ENCODE measurements at places on chromosomes 13 and 19. TPM values are rescaled to one million over a fixed set of nuclear protein-coding genes. Genes with fewer than 3 reads are reported as not detected.
A peak's percentile ranks its signal among the peaks of the same experiment; 100 is the strongest.

GRCh38 chr19:32138416-32138815 is 207.0 kb upstream of the ZNF507 start:
- no peak for DNase-seq

- DNase-seq, result no peak
These were observed 1.2 kb upstream of the FOXO1 start for GRCh38 chr13:40667622-40667978.

GRCh38 chr19:17327654-17328516 is 6.8 kb downstream of the ANO8 start:
- DNase-seq, result no peak

DNA sequence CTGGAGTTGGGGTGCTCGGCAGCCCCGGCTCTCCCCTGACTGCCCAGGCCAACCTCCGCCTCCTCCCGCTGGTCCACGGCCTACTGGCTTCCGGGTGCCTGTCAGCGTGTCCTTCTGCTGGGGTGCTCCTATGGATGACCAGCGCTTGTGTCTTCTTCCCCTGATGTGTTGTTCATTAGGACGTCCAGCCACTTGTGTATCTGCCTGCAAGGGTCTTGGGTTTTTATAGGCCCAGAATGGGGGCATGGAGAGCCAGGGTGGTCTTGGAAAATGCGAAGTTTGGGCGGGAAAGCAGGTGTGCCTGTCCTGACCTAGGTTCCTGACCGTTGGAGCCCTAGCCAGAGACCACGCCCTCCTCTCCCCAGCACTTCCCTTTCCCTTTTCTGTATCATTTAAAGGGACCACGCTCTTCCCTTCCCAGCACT is 139.8 kb downstream of the SLITRK5 start:
- no peak for DNase-seq

- peak; percentile 47 for DNase-seq
These were observed 29.4 kb upstream of the TFDP1 start for GRCh38 chr13:113555141-113555540.

GRCh38 chr19:53875602-53876325 is 6.2 kb upstream of the PRKCG start:
- no peak for DNase-seq

DNA sequence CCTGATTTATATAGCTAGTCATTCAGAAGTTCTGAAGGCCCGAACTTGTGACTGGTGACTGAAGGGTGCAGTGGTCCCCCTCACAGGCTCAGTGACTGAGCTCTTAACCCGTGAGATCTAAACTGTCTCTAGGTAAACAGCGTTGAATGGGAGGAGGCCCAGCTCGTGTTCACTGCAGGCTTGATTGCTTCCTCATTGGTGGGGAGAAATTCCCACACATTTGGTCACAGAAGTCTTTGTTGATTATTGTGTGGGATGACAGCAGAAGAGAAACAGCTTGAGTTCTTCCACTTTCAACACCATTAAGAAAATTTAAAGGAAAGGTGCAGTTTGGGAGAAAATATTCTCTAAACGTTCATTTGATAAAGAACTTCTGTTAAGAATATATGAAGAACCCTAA is 1178.0 kb downstream of the UQCRFS1 start:
- no peak for DNase-seq

DNA sequence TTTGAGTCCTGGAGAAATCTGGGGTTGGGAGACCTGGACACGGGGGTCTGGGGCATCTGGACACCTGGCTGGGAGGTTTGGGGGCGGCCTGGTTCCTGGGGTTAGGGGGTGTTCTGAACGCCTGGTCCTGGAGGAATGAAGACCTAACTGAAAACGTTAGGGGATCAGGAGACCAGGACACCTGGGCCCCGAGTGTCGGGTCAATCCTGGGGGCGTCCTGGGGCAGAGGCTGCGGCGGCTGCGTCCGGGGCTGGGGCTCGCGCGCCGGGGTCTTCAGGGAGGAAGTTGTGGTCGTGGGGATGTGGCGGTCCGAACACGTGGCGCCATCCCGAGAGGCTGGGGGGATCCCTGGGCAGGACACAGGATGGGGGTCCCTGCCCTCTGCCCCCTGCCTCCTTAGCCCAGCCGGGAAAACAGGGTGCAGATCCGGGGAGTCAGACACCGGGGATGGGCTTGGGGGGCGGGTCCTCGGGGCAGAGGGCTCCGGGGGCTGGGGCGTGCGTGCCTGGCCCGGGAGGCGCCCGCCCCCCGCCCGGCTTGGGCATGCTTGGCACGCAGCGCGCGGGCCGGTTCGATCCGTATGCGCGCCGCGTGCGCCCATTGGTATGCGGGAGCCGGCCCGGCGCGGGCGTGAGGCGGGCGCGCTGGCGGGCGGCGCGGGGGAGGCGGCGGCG is 632 bp downstream of the NPAS1 start:
- no peak for DNase-seq

TSSK6 gene
- total RNA-seq, result 0.74 TPM

KLF5 gene
- 1.2 TPM for total RNA-seq

LILRA6 gene
- total RNA-seq, result 26.5 TPM

SGCG gene
- total RNA-seq, result 2.9 TPM

Measured in mesenteric fat pad (tissue), 1 donor.